Activated CD4-positive, CD25-positive, alpha-beta regulatory T cell treated with anti-CD3 and anti-CD28 coated beads, Interleukin-2, amount 50 U/mL, for 24 hours (primary cell): ENCODE measurements at places on chromosomes 11 and 22.
A peak's percentile ranks its signal among the peaks of the same experiment; 100 is the strongest.

GRCh38 chr22:37314315-37315074 is 32.2 kb downstream of the CYTH4 start:
- ATAC-seq: no peak

- no peak for ATAC-seq
Observed at GRCh38 chr11:76564364-76564763, 106.2 kb downstream of the LRRC32 start.

DNA sequence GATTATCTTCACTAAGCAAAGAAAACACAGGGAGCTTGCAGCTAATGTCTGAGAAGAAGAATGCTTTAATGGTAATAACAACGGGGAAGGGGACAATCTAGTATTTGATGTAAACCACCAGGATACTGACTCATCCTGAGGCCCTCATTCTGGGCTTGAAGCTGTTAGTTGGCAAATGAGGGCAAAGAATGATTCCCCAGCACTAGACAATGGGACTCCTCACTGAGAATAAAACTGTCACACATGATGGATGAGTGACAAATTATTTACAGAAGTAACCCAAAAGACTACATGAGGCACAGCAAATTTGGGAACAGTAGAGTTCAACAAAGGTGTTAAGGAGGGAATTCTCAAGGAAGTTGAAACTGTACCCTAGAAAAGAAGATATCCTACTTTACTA is 76.3 kb downstream of the FAM168A start:
- peak; percentile 62 for ATAC-seq

DNA sequence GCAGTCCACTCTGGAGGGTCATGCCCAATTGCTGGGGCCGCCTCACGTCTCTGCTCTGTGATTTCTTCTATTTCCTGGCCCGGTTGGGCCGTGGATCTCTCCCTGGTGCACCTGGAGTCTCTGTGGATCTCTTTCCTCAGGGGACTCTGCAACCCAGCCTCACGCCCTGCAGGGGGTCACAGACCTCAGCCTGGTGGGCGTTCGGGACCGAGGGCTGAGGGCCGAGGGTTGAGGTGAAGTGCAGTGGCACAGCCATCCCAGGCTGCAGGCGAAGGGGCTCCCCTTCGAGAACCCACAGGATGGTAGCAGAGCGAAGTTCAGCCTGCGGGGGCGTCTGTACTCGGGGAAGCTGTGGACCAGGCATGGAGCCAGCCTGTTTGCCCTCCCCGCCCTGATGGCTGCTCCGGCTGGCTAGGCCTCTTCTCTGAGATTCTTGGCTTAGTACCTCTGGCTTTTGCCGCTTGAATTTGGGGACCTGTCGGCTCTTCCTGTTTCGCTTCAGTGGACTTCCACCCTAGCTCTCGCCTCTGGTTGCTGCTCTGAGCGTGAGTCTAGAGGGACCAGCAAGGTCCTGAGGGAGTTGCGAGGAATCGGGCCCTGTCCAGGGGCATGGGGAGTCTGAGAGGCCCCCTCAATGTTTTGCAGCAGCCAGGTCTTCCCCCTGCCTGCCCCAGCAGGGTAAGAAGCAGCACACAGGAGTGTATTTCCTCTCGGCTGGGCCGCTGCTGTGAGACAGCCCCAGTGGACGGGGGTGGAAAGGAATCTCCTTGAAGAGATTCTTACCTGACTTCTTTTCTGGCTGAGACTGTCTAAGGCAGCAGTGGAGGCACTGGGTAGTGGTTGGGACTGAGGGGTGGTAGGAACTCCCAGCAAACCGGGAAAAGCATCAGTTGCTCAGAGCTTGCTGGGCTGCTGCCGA is 140.8 kb downstream of the TBC1D22A start:
- no peak for ATAC-seq

GRCh38 chr11:63986932-63987513 is 785 bp downstream of the OTUB1 start:
- ATAC-seq: no peak

DNA sequence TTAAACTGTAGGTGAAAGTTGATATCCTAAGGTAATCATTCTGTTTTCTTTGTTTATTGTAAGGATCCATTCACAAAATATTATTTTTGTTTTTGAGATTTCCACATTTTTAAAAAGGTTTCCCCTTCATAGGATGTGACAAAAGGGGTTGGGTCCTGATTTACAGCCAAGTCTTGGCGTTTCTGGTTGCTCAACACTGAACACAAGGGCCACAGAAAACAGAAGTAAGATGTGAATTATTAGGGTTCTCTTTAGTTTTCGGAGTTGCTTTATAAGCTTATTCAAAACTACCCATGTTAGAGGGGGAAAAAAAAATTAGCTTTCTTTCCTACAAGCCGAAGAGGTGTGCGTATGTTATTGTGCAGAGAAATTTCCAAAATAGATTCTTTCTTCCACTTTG is 30.0 kb upstream of the FLI1 start:
- no peak for ATAC-seq

DNA sequence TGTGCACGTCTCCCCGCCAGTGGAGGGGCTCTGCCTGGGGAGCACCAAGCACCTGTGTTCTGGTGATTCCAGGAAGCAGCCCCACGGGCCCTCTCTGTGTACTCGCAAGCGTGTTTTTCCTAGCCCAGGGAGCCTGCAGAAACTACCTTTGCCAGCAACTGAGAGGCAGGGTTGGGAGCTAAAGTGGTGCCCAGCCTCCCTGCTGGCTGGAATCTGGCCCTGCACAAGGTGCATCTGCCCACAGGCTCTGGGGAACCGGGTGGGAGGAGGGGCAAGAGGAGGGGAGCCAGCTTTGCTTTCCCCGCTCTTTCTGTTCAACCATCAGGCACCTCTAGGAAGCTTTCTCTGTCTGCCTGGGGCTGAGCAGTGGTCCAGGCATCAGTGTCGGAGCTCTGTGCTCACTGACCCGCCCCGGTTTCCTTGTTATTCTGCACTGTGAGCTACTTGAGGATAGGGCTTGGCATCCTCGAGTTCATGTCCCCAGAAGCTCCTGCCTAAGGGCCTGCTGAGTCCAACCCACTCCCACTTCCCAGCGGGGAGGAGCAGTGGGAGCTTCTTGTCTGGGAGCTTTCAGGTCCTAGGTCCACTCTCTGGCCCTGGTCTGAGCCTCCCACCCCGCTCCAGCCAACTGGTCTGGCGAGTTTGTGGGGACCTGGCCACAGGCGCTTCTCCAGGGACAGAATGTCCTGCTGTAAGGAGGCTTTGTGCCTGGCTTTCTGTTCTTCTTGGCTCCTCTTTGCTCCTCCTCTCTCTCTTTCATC is 14.9 kb downstream of the DAGLA start:
- no peak for ATAC-seq

DNA sequence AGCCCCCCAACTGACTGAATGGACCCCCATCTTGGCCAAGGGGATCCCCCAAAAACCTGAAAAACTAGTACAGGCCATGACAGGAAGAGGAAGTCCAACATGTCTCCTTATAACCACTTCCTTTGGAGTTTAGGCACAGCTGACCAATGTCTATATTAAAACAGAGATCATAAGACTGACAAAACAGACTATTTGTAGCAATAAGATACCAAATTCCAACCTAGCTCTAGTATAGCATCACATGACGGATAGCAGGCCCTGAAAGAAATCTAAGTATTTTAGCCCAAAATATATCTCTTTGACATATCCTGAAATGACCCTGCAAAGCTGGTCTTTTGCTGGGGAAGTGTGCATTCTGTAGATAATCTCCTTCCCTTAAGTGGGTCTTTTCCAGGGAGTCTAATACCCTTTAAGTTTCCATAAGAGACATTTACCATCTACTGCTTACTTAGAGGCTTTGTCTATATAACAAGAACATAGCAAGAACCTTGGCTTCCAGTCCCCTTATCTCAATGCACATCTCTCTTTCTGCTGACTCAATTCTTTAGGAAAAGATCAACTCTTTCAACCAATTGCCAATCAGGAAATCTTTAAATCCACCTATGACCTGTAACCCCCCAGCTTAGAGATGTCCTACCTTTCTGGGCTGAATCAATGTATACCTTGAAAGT is 34.9 kb upstream of the ACER3 start:
- ATAC-seq: no peak

- ATAC-seq: no peak
Observed at GRCh38 chr11:87477321-87477720, 439.6 kb downstream of the TMEM135 start.

DNA sequence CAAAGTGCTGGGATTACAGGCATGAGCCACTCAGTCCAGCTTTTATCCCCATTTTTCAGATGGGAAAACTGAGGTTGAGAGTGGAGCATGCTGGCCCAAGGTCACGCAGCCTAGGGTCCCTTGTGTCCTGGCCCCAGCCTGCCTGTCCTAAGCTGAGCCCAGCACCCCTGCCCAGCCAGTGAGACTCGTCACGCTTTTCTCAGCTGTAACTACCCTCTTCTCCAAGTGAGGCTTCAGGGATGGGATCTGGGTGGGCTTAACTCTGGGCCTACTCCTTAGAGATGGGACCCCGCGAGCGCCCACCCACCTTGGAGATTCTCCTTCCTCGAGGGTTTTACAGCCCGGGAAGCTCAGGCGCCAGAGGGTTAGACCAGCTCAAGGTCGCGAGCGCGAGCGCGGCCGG is 390 bp upstream of the TMEM151A start:
- ATAC-seq: no peak

DNA sequence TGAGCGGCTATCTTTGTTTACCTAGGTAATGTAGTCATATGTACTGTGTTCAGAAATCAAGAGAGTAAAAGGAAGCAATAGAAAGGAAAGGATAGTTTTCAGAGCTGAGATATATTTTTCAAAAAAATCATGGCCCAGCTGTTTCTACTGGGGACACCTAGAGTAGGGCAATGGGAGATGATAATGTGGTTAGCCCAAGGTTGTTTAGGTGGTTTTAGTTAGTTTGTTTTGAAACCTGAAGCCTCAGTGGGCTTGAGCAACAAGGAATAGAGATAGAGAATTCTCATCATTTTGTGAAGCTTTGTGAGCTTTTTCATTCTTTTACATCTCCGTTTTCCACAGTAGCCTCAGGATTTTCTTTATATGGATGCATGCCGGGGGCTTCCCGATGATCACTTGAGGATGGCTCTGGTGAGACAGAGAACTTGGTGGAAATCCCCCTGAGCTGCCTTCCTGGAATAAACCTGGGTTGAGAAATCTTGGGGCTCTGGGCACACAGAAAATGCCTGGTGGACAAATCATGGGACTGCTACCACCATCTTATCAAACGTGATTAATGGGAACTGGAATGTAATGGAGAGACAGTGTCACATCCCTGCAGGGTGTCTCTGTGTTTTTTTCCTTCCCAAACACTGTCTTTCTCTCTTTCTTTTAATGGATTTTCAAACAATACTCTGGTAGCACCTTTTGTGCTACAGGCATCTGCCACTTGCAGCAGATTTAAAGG is 49.0 kb downstream of the ARHGAP42 start:
- no peak for ATAC-seq

DNA sequence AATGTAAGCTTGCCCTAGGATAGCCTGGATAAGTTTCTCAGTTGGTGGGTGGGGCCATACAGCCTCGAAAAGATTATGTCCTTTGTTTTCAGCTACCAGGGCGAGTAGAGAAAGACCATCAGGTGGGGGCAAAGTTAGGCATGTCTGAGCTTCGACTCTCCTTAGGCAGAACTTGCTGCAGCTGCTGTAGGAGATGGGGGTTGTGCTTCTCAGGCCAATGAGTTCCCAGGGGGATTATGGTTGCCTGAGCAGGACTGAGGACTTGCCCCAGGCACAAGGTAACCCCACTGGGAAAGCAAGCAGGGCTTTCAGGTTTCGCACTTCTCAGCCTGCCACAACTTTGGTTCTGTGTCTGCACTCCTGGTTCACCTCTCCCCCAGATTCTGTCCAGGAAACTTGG is 173.4 kb upstream of the SESN3 start:
- no peak for ATAC-seq

DNA sequence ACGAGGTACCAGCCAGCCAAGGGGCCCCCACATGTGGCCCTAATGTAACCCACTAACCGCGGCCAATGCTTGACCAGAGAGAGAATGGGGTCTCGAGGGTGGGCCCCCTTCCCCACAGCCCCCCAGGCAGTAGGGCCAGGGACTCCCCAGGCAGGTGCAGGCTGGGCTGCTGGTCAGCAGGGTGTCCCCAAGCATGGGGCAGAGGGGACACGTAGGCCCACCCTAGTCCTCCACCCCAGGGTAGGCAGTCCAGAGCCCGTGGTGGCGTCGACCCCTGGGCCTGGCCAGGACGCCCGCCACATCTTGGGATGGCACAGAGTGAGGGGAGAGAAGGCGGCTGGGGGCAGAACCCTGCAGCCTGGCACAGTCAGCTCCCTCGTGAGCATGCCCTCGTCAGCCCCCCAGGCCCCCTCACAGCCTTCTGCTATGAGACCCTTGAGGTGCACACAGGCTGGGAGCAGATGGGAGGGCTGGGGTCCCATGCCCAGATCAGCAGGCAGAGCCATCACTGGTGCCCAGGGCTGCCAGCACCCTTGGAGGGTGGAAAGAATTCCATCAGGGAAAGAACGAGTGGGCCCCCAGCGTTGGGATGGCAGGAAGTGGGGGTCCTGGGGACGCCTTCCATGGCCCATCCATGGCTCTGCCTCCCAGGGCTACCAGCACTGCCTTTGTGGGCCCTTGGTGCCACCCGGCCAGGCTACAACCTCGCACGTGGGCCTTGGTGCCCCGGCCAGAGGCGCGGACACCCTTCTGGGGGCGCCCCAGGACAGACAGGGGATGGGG is 6.1 kb downstream of the TNNT3 start:
- ATAC-seq: no peak

GRCh38 chr11:95193541-95193940 is 37.5 kb downstream of the SESN3 start:
- ATAC-seq: peak; percentile 93
